ENCODE measurements at places on chromosomes 4 and X.

- DNase-seq, result no peak
Measured at GRCh38 chrX:68998716-68999115, 166.5 kb downstream of the PJA1 start.

DNA sequence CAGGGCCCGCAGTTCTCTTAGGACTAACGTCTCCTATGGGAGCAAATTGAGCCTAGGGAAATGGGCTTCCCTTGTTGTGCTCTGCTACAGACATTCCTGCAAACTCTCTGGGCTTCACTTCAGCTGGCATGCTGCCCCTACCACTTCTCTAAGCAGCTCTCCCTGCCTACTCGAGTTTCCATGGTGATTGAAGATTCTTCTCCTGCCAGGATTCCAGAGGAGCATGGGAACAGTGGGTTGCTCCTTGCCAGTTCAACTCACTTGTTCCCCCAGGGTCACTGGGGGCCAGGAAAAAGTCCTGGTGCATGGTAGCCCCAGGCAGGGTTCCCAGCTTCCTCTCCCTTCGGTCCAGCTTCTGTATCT is 21.1 kb upstream of the WDR17 start:
- no peak for DNase-seq

DNA sequence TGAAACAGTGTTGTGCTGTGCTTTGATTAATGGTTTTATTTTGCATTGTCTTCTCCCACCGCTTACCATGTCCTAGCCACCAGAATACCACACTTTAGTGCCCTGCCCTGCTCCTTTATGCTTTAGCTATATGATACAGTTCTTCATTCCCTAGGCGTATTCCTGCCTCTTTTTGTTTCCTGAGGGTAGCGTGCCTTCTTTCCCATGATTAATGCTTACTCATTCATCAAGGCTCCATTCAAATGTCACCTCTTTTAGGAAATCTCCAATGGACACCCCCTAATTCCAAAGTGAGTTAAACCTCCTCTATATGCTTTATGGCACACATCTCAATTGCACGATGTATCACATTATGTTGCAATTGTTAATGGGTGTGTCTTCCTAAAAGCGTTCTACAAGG is 46.3 kb downstream of the SPANXD start:
- no peak for DNase-seq

DNA sequence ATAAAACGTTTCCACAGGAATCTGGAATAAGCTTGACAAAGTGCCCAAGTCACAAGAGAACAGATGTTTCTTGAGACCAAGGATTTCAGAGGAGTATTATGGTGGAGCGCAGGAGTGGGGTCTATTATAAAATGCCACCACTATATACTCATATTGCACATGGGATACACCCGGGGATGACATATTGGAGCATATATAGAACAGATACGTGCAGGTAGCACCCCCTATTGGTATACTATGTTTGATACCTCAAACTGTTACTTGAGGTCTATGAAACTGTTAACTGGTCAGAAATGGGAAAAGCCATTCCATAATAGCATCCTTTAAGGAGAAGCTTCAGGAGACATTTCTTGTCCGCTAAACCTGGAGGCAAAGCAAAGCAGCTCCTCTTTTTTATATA is 86.0 kb downstream of the PCYT1B start:
- DNase-seq, result no peak

- DNase-seq, result no peak
Measured at GRCh38 chr4:102466298-102466697, 34.9 kb upstream of the NFKB1 start.

GRCh38 chrX:39852491-39852890 is 245.3 kb downstream of the BCOR start:
- DNase-seq, result no peak

- no peak for DNase-seq
Measured at GRCh38 chr4:15793506-15794363, 15.6 kb downstream of the CD38 start.

DNA sequence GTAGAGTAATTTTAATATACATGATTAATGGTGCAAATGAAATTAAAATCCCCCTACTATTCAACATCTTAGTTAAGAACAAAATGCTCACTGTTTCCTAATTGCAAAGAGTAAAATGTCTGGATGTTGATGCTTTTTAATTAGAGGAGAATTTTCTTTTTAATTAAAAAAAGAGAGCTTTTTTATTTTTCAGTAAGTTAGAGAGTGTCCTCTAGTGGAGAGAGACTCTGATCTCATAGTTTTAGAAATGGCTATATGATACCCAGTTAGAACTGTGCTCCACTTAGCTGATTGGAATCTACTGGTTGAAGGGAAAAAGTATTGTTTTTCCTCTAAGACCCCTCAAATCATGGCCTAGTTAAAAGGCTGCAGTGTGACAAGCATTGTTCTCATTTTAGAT is 312.0 kb upstream of the MAGEB2 start:
- peak; percentile 5 for DNase-seq

DNA sequence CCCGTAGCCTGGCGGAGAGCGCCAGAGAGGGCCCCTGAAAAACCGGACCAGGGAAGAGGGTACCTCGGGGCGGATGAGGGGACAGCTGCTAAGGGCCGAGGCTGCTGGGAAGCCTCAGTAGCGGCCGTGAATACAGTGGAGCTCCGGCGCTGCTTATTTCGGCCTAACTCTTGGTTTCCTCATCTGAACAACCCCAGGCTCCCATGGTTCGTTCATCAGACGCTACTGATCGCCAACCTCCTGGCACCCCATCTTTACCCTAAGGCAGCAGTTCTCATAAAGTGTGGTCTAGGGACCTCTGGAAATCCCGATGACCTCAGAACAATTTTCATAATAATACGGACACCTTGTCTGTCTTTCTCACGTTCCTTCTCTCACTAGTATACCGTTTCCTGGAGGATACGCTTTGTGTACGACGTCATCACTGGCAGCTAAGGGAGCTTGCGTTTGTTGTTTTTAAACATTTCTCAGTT is 645 bp upstream of the RAB28 start:
- DNase-seq, result peak; percentile 48

DNA sequence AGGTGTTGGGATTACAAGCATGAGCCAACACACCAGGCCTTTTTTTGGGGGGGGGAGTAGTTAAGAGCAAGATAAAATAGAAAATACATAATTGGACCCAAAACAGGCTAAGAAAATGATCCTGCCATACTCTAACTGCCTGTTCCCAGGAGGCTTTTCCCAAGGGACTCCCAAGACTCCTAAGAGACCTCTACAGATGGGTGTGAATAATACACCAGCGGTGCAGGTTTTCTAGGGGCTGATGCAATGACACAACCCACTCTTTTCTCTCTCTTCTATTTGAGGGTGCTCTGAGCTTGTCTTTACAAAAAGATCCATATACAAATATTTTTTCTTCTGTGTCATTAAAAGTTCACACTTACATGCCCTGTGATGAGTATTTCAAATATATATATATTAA is 116.9 kb downstream of the RASL11B start:
- no peak for DNase-seq

GRCh38 chr4:85221606-85222005 is 253.3 kb upstream of the ARHGAP24 start:
- no peak for DNase-seq

DNA sequence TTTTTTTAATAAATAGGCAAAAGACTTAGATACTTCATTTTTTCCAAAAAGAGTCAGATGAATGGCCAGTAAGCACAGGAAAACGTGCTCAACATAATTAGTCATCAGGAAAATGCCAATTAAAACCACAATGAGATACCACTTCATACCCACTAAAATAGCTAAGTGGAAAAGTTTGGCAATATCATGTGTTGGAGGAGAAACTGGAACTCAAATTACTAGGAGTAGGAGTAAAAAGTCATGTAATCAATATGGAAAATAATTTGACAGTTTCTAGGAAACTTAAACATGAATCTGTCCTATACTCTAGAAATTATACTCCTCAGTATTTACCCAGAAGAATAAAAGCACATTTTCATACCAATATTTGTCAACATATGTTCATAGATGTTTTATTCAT is 449.8 kb downstream of the INPP4B start:
- no peak for DNase-seq

GRCh38 chrX:16977771-16978170 is 31.3 kb downstream of the REPS2 start:
- DNase-seq, result no peak

- DNase-seq, result no peak
Measured at GRCh38 chr4:139799615-139800014, 134.0 kb downstream of the MGST2 start.

DNA sequence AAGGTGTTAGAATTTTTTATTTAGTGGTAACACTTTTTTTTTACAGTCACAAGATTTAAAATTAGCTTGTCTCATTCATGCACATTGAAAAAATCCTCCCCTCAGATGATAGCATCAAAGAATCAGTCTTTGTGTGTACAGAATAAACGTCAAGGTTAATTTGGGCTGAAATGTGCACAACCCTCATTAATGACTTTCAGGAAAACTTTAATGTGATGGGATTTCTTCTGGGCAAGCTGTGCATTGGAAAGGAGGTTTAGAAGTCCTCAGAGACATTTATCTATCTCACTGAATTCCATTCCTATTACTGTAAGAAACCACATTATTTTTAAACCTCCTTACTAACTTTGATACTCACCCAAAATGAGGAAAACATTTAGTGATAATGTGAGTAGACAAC is 88.2 kb upstream of the TECRL start:
- no peak for DNase-seq

GRCh38 chr4:76659103-76659490 is 224.1 kb downstream of the SHROOM3 start:
- DNase-seq, result no peak

GRCh38 chr4:156475322-156475721 is 496.3 kb downstream of the PDGFC start:
- DNase-seq, result peak; percentile 20

DNA sequence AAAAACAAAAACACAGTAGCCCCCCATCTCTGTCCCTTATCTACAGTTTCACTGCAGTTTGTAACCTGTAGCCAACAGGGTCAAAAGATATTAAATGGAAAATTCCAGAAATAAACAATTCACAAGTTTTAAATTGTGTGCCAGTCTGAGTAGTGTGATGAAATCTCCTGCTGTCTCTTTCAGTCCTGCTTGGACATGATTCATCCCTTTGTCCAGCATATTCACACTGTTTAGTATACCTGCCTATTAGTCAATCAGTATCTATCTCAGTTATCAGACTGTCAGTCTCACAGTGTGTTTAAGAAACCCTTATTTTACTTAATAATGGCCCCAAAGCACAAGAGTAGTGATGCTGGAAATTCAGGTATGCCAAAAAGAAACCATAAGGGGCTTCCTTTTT is 21.9 kb downstream of the CNOT6L start:
- DNase-seq, result no peak

DNA sequence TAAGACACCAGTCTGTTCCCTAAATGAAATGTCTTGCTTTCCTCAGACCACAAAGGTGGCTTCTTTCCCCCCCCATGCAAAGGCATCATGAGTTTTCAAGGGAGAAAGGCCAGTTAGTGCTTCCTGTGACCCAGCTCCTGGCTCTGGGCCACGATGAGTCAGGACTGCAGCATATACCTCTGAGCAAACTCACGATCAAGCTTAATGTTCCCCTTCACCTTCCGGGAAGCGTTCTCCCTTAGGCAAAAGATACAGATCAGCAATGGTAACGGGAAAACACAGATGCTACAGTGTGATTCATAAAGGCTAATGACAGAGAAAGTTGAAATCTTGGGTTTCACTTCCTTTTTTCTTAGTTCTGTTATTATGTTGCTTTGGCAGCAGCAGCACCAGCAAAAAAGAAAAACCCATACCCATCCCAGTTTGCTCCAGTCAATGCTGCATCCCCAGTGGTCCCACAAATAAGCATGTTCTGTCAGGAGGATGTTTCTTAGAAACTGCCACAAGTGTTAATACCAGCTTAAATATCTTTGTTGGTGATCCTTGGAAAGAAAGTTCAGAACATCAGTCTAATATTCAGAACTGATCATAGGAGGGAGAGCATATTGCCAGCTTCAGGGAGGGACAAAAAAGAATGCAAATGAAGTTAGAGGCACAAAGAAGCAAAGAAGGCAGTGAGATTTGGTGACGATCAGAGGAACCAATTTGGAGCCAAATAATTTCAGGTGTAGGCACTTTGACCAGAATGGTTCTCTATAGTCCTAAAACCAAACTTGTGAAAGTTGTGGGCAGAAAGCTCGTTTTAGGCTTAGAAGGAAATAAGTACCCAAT is 41.2 kb downstream of the LONRF3 start:
- no peak for DNase-seq

DNA sequence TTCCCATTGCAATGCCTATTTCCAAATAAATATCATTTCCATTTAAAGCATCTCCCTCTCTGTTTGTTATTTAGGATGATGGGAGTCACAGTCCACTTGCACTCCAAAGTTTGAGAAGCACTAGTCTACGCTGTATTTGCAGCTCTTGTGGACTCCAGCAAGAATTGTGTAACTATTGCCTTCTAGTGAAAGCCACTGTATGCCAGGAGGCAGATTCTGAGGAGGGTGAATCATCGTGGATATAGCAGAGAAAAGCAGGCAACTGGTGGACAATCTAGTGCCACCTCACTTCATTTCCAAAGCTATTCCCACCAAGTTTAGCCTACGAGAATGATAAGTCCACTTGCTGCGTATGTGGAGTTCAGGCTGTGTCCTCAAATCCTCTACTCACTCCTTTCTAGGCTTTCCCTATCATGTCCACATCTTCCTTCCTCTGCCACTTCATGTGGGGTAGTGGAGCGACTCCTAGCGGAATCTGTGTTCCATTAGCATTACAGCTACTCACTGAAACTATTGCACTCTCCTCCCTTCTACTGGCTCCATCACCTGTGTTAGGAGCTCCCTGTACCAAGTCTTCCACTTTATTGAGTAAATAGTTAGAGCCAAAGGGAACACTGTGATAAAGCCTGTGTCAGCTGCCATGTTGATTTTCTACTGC is 501.8 kb upstream of the GALNT7 start:
- no peak for DNase-seq

DNA sequence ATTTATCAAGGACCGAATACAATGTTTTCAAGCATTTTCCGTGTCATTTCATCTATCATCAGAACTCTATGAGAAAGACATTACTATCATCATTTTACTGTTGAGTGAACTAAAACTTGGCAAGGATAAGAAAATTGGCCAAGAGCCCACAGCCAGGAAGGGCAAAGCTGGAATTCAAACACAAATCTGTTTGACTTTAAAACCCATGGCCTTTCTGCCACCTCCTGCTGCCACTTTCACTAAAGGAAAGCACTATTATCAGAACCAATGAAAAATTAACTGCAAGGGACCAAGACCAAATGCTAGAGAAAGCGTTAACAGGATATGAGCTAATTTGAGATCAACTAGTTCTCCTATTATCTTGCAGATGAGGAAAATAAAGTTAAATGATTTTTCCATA is 2759.2 kb downstream of the ARAP2 start:
- DNase-seq, result no peak

DNA sequence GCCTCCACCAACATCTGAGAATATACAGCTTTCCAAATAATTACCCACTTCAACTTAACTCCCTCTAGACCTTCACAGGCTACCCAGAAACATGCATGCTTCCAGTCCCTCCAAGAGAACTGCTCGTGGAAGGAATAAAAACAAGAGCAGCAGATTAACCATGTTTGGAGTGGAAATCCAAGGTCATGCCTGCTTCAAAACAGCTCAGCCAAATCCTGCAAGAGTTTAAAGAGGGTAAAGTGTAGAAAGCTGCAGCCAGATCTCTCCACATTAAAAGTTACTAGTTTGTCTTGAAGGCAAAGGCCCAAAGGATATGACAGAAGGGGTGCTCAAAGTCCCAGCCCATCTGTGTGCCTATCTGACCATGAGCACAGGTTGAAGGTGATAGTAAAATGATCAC is 139.3 kb downstream of the RNF150 start:
- DNase-seq, result no peak

Measured in NCI-H1417 treated with DMSO at 0.1 percent for 48 hours (cell line).